Testis (tissue), 5 donors: ENCODE measurements at places on chromosomes 2 and 18. TPM values are rescaled to one million over a fixed set of nuclear protein-coding genes. Genes with fewer than 3 reads are reported as not detected.

Gene DSEL
- 5.9 TPM for total RNA-seq

Gene MERTK
- 73.8 TPM for total RNA-seq

Gene NGEF
- 28.7 TPM for total RNA-seq

Gene STPG4
- 8.5 TPM for total RNA-seq

Gene ZNF385B
- total RNA-seq: 40.3 TPM

Gene SCG2
- total RNA-seq: 0.31 TPM

Gene MAP3K19
- total RNA-seq: 9.8 TPM

Gene IGFBP5
- total RNA-seq: 169 TPM

Gene PAX3
- 4.9 TPM for total RNA-seq

Gene DYNAP
- total RNA-seq: 0.24 TPM

Gene IL37
- 1.5 TPM for total RNA-seq

Gene DPY30
- total RNA-seq: 37.2 TPM

Gene COLEC12
- total RNA-seq: 8.1 TPM

Gene SPHKAP
- 1.5 TPM for total RNA-seq

Gene IL1R2
- total RNA-seq: 2.7 TPM

GRCh38 chr2:206241736-206242135 is 32.7 kb upstream of the ZDBF2 start:
- H3K4me3 ChIP-seq: no peak overlapping the region
- no peaks in the 10 kb centered on the region for H3K27me3 ChIP-seq
- H3K4me1 ChIP-seq: no peaks in the 10 kb centered on the region

DNA sequence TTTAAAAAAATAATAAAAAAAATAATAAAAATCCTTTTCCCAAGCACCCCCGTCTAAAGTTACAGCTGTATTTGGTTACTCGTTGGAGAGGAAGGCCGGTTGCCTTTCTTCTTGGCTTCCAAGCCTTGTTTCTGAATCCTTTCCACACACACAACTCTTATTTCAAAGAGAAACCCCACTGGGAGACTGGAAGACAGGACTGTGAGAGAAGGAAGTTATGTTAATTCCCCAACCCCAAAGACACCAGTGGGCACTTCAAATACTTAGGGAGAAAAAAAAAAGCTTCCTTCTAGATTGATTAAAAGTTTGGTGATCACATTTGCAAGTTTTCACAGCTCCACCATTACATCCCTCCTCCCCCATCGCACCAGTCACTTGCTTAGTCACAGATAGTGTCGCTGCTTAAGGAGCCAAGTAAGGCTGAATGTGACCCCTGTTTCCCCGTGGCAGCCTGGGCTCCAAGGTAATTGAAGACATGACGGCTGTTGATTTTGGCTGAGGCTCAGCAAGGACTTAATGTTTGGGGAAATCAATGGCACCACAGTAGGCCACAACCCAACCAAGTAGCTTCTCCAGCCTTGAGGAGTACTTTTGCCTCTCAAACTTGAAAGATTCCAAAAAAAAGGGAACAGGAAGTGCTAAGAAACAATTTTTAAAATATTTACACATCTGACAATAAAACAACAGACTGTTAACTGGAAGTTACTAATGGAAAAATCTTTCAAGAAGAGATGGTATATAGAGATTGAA is 40.8 kb upstream of the FRZB start:
- H3K4me1 ChIP-seq: no peaks in the 10 kb centered on the region
- H3K27ac ChIP-seq: no peak overlapping the region
- H3K4me3 ChIP-seq: no peak overlapping the region

GRCh38 chr18:78309924-78310323 is 669.7 kb upstream of the SALL3 start:
- no peak for DNase-seq
- no peak overlapping the region for H3K4me3 ChIP-seq
- no peak overlapping the region for H3K27ac ChIP-seq

DNA sequence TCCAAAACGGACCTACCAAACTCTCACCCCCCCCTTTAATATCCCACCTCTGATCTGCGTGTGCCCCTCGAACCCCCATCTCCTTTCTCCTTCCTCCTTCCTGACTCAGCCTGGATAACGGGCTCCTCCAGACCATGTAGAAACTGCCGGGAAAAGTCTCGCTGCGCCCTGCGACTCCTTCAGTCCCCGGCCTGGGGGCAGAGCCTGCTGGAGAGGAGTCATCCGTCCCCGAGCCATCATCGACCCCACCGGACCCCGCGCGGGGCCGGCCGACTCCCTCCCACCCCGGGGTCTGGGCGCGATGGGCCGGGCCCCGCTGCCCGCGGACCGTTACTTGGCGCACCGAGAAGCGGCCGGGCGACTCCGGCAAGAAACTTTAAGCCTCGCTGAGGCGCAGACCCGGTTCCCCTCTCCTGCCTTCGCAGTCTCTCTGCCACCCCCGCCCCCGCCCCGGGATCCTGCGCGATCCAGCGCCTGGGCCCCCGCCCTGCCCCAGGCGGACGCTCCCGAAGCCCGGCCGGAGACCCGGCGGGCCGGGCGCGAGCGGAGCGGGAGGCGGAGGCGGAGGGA is 3.4 kb downstream of the ZEB2 start:
- no peaks in the 10 kb centered on the region for H3K36me3 ChIP-seq
- peak overlapping the region; percentile 95 for H3K4me3 ChIP-seq
- peaks cover 29% of the 10 kb centered on the region for H3K4me1 ChIP-seq
- peak overlapping the region; percentile 100 for H3K27ac ChIP-seq
- H3K27me3 ChIP-seq: no peaks in the 10 kb centered on the region

DNA sequence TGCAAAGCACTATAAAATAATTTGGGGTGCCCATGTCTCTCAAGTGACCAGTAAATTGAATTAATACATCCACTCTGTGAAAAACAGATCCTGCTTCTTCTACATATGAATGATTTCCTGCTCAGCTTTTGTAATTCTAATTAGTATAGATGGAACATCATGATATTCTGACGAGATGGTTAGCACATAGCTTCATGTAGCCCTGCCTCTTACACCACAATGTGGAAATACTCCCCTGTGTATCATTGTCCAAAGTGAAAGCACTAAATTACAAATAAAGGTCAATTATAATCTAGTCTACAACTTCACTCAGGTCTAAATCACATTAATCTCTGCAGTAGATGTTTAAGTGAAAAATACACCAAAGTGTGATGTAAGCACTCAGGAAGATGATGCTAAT is 32.9 kb upstream of the SYT4 start:
- DNase-seq: no peak
- no peaks in the 10 kb centered on the region for H3K27me3 ChIP-seq
- no peak overlapping the region for H3K27ac ChIP-seq
- no peaks in the 10 kb centered on the region for H3K36me3 ChIP-seq
- no peak overlapping the region for H3K4me3 ChIP-seq

- H3K36me3 ChIP-seq: no peaks in the 10 kb centered on the region
- no peak for DNase-seq
- no peak overlapping the region for H3K27ac ChIP-seq
- H3K27me3 ChIP-seq: no peaks in the 10 kb centered on the region
- no peak overlapping the region for H3K4me3 ChIP-seq
These were observed 114.6 kb downstream of the ACVR1 start for GRCh38 chr2:157761520-157761919.

DNA sequence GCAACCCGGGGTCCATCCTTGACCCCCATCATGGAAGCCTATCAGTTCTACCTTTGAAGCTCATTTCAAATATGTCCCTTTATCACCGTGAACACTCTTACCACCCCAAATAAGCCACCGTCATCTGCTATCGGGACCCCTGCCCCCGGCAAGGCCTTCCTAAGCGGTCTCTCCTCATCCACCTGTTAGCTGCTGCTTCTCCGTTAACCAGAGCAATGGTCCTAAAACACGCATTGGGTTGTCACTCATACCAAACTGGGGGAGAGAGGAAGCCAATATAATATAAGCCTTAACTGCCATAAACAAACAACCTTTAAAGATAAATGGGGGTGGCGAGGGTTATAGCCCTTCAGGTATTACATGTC is 680 bp downstream of the ASNSD1 start:
- H3K27me3 ChIP-seq: no peaks in the 10 kb centered on the region
- peaks cover 8% of the 10 kb centered on the region for H3K4me1 ChIP-seq
- peak overlapping the region; percentile 71 for H3K4me3 ChIP-seq

DNA sequence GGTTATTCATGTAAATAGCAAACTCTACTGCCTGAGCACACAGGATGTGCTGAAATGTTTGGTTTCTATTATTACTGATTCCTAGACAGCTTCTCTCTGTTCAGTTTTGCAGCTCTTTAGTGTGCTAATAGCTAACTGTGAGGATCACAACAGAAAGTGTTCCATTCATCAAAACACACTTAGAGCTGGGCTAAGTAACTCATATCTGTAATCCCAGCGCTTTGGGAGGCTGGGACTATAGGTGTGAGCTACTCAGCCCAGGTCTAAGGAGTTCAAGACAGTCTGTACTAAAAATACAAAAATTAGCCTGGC is 63.2 kb downstream of the MOGAT1 start:
- no peaks in the 10 kb centered on the region for H3K36me3 ChIP-seq
- peaks cover 15% of the 10 kb centered on the region for H3K4me1 ChIP-seq
- no peaks in the 10 kb centered on the region for H3K27me3 ChIP-seq
- no peak for DNase-seq
- no peak overlapping the region for H3K4me3 ChIP-seq

DNA sequence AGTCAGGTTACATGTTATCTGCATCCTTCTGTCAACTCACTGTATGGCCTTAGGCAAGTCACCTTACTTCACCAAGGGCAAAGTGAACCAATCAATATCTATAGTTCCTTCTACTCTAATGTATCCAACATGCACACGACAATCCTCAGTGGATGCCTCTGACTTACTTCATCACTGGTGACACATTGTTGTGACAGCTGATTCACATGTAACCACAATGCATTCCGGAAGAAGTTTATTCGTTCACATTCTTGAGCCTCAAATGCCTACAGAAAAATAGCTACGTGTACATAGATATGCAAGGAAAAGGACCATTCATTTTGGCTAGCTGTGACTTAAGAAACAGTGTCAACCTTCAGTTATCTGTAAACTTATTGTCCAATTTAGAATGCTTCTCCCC is 26.3 kb upstream of the EPG5 start:
- no peak overlapping the region for H3K27ac ChIP-seq
- DNase-seq: no peak
- no peak overlapping the region for H3K4me3 ChIP-seq

- H3K27ac ChIP-seq: no peak overlapping the region
- no peak overlapping the region for H3K4me3 ChIP-seq
- no peak for DNase-seq
- H3K27me3 ChIP-seq: no peaks in the 10 kb centered on the region
These were observed 31.7 kb downstream of the EMX1 start for GRCh38 chr2:72949045-72949444.

- DNase-seq: no peak
- H3K27ac ChIP-seq: no peak overlapping the region
- peak overlapping the region; percentile 25 for H3K4me3 ChIP-seq
- no peaks in the 10 kb centered on the region for H3K4me1 ChIP-seq
These were observed 1180.7 kb upstream of the CRIM1 start for GRCh38 chr2:35174845-35175244.

- H3K27me3 ChIP-seq: no peaks in the 10 kb centered on the region
- H3K4me1 ChIP-seq: no peaks in the 10 kb centered on the region
- H3K4me3 ChIP-seq: no peak overlapping the region
- H3K27ac ChIP-seq: no peak overlapping the region
These were observed 99.2 kb downstream of the RAPGEF4 start for GRCh38 chr2:172834881-172835280.

- H3K36me3 ChIP-seq: no peaks in the 10 kb centered on the region
- H3K27ac ChIP-seq: no peak overlapping the region
- peaks cover 28% of the 10 kb centered on the region for H3K4me1 ChIP-seq
These were observed 27.5 kb downstream of the ARHGAP25 start for GRCh38 chr2:68762100-68762499.

- no peaks in the 10 kb centered on the region for H3K36me3 ChIP-seq
- H3K27me3 ChIP-seq: no peaks in the 10 kb centered on the region
- H3K27ac ChIP-seq: no peak overlapping the region
- H3K4me1 ChIP-seq: no peaks in the 10 kb centered on the region
- DNase-seq: peak; percentile 57
These were observed 11.1 kb upstream of the CYS1 start for GRCh38 chr2:10091182-10091888.

GRCh38 chr2:202133200-202133908 is 60.3 kb downstream of the KIAA2012 start:
- no peaks in the 10 kb centered on the region for H3K36me3 ChIP-seq
- no peak for DNase-seq
- no peaks in the 10 kb centered on the region for H3K4me1 ChIP-seq
- H3K4me3 ChIP-seq: no peak overlapping the region
- H3K27ac ChIP-seq: no peak overlapping the region

GRCh38 chr2:86020984-86021383 is 84.7 kb downstream of the POLR1A start:
- H3K27ac ChIP-seq: no peak overlapping the region
- H3K27me3 ChIP-seq: no peaks in the 10 kb centered on the region
- peaks cover 9% of the 10 kb centered on the region for H3K4me1 ChIP-seq
- no peaks in the 10 kb centered on the region for H3K36me3 ChIP-seq
- no peak overlapping the region for H3K4me3 ChIP-seq
- DNase-seq: peak; percentile 52

- no peak overlapping the region for H3K4me3 ChIP-seq
- H3K27me3 ChIP-seq: no peaks in the 10 kb centered on the region
- H3K4me1 ChIP-seq: peaks cover 5% of the 10 kb centered on the region
- H3K36me3 ChIP-seq: no peaks in the 10 kb centered on the region
These were observed 15.1 kb downstream of the TRAK2 start for GRCh38 chr2:201436141-201436540.

GRCh38 chr2:159188449-159188848 is 98.1 kb downstream of the WDSUB1 start:
- no peaks in the 10 kb centered on the region for H3K27me3 ChIP-seq
- no peak overlapping the region for H3K27ac ChIP-seq
- no peaks in the 10 kb centered on the region for H3K4me1 ChIP-seq
- no peak overlapping the region for H3K4me3 ChIP-seq
- no peak for DNase-seq

DNA sequence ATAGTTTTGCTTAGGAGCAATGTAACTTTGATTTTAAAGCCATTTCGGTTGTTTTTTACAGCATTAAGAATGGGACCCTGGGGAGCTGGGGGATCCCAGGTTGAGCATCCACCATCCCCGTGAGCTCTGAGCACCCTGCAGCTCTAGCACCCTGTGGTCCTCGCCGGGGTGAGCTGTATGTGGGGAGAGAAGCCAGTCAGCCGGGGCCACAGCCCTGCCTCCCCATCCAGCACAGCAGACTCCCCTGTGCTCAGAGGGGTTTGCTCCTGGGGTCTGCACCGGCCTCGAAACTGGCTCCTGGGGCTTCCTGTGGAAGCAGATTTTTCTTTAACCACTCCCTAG is 1.3 kb downstream of the COL6A3 start:
- H3K27me3 ChIP-seq: no peaks in the 10 kb centered on the region
- peaks cover 2% of the 10 kb centered on the region for H3K4me1 ChIP-seq
- no peaks in the 10 kb centered on the region for H3K36me3 ChIP-seq
- peak overlapping the region; percentile 93 for H3K27ac ChIP-seq
- peak overlapping the region; percentile 52 for H3K4me3 ChIP-seq

DNA sequence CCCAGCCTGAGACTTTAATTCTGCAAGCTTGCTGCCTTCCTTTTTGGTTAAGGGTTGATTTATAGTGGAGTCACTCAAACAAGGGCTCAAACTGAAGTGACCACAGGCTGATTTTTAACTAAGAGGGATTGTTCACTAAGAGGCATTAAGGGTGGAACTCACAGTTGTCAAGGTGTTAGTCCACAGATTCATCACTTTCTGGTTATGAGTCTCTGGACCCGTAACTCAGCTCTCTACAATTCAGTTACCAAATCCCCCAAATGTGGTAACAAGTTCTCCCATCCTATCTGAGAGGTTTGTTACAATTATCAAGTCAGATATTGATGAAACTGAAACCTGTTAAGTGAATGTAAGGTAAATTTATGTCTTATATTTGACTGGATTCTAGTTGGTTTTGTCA is 185.9 kb upstream of the KLHL14 start:
- H3K4me1 ChIP-seq: no peaks in the 10 kb centered on the region
- H3K27ac ChIP-seq: no peak overlapping the region
- H3K4me3 ChIP-seq: no peak overlapping the region
- no peaks in the 10 kb centered on the region for H3K27me3 ChIP-seq
- H3K36me3 ChIP-seq: no peaks in the 10 kb centered on the region

- no peak overlapping the region for H3K4me3 ChIP-seq
- no peak overlapping the region for H3K27ac ChIP-seq
- no peaks in the 10 kb centered on the region for H3K36me3 ChIP-seq
- no peaks in the 10 kb centered on the region for H3K4me1 ChIP-seq
These were observed 54.7 kb upstream of the FAM110C start for GRCh38 chr2:101016-101415.
